ENCODE measurements at places on chromosomes 12 and 14.

GRCh38 chr14:67517083-67517482, 16.0 kb upstream of the PLEKHH1 start:
- no peak for DNase-seq

DNA sequence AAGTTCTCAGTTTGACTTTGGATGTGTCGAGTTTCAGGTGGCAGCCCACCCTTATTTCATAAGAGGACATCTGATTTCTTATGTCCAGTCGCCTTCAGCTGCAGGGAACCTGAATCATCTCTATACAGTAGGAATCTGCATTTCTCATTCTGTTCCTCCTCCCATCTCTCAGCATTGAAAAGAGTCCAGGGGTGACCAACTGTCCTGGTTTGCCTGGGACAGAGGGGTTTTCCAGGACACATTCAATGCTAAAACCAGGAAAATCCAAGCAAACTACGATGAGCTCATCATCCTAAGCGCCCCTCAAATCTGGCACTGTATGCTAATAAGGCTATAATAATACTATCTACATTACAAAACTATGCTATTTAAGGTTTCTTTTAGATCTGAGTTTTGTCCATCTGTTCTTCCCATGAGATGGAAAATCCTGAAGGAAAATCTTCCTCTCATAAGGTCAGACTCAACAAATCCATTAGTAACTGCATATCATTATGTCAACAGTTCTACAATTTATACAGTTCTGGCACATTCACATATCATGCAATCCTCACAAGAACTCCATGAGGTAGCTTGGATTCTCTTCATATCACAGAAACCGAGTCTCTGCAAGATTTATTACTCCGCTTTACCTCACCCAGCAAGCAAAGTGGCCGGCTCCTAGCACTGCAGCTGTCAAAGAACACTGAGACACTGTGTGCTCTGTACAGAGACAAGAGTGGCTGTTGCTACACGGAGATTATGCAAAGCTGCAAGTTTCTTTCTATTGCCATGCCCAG, 15.6 kb upstream of the CALM1 start:
- no peak for DNase-seq

DNA sequence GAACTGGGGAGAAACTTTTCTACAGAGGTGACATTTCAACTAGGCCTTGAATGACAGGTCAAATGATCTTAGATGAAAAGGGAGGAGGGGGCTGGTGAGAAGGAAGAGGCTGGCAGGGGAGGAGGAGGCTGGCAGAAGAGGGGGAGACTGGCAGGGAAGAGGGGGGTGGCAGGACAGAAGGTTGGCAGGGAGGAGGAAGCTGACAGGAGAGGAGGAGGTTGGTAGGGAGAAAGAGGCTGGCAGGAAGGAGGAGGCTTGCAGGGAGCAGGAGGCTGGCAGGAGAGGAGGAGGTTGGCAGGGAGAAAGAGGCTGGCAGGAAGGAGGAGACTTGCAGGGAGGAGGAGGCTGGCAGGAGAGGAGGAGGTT, 63.4 kb upstream of the PPP4R3A start:
- DNase-seq, result no peak

DNA sequence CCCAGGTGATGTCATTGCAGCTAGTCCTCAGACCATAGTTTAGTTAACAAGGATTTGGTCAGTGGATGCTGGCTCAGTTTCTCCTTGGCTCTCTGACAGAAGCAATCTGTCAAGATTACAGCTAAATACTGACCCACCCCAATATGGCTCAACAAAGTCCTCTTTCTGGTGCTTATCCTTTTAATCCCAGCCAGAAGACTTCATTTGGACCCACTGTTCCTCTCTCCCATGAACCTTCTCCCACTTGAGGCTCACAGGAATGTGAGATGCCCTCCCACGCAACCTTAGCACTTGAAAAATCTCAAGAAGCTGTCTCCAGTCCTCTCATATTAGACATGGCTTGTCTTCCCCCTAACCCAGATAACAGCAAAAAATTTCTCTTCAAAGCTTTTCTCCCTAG, 47.7 kb downstream of the C12orf50 start:
- no peak for DNase-seq

DNA sequence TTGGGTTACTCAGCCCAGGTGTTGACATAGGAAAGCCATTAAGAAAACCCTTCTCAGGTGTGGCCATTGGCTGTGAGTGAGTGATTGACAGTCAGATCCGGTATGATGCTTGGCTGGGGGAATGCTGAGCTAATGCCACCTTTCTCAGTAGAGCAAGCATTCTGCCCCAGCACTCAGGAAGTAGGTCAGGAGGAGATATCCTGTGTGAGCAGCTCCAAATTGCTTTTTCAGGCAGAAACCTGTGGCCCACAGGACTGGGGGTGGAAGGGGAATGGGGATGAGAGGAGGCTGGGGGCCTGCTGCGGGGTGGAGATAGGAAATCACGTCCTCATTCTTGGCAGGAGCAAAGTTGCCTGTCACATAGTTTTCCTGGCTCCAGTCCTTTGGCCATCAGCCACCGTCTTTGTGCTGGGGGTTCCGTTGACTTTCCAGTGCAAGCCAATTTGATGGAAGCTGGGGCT, 55.7 kb downstream of the NINJ2 start:
- DNase-seq, result no peak

DNA sequence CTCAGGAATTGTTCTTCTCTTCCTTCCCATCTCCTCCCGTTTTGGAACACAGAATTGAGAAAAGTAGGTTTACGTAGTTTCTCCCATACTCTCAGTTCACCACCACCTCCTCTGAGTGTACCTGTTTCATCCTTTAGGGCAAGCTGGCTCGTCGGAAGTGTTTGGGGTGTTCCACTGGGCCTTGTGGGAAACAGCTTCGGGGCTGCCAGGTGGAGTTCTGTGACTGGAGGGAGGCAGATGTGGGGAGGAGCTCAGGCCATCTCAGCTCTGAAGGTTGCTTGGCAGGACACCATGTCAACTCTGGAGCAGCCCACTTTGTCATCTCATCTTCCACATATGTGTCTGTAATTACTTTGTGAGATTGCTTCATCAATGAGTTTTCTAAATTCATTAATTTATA, 53.5 kb upstream of the RD3L start:
- no peak for DNase-seq

DNA sequence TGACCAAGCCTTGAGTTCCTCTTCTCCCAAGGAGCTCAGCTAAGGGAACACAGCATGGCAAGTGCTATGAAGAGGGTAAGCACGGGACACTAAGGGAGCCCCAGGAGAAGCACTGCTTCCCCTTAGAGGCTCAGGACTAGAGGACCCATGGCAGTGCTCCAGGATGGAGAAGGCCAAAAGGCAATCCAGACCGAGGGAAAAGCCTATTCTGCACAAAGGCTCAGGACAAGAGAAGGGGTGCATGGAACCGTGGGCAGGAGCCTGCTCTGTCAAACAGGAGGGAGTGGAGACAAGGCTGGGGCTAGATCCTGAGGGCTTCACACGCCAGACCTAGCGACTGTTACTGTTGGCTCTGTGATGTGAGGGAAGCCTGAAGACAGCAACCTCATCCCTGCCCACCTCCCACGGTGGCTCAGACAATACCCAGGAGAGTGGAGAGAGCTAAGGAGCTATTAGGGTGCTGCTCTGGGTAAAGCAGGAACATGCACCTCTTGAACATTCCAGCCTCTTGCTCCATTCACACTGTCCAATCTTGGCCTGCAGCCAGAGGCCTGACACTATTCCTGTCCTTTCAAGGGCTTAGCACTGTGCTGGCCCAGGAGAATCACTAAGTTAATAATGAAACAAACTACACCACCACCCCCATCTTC, 24.2 kb downstream of the OTUB2 start:
- DNase-seq, result no peak

GRCh38 chr12:51432921-51433320, 8.3 kb downstream of the SLC4A8 start:
- DNase-seq, result no peak

DNA sequence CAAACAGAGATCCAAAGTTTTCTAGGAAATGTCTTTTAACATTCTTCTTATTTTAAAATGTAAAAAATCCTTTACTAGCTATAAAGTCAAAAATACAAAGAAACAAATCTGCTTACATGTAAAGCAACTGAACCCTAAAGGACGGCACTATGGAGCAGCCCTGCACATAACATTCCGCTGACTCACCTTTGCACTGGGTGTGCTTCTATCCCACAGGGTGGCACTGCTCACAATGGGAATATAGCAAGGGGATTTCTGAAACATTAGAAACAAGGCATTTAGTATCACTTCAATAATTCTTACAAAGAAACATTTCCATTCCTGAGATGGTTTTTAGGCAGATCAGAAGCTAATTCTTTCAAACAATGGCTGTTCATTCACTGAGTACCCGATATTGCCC, 94.3 kb downstream of the C12orf42 start:
- DNase-seq, result no peak

GRCh38 chr12:80702889-80703805, 4.3 kb upstream of the MYF6 start:
- no peak for DNase-seq

DNA sequence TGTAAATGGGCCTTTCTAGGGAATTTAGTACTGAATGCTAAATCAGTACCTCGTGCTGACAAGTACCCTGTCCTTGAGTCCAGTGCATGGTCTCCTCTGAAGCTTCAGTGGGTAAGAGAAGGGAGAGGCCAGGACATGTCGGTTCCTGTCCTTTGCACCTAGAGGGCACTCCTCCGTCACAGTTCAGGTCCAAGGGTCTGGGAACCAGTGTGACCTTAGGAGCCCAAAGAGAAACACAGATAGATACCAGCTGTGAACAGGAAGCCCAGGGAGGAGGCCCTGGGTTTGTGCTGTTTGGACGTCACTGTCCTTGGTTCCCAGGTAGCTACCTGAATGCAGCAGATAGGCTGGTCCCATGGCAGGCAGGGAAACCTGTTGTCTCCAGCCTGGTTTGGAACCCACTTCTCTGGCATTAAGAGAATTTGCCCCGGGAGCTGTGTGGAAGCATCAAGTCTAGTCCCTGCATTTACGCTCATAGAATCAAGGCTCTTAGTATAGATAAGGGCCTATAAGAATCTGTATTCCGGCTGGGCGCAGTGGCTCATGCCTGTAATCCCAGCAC, 3.9 kb upstream of the FGF23 start:
- no peak for DNase-seq

DNA sequence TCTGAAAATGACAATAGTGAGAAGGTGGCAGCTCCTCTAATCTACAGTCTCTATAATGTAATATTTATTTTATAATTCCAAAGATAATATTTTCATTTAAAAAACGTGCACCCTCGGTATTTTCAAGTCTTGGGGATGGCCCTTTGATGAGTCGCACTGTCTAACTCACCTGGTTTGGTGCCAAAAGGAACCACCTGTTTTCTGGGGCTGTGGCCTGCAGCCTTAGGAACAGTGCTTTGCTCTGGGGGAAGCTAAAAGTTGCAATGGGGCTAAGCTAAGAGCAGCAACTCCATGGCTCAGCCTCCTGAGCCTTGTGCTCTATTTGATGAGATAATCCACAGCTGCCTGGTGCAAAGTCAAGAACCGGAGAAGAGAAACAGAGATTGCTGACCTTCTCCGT, 6.4 kb upstream of the ENDOU start:
- DNase-seq, result no peak

Data from CD4-positive, alpha-beta T cell treated with Interleukin-15 for 1 hour (primary cell).